ENCODE measurements at places on chromosomes 16 and 17.

DNA sequence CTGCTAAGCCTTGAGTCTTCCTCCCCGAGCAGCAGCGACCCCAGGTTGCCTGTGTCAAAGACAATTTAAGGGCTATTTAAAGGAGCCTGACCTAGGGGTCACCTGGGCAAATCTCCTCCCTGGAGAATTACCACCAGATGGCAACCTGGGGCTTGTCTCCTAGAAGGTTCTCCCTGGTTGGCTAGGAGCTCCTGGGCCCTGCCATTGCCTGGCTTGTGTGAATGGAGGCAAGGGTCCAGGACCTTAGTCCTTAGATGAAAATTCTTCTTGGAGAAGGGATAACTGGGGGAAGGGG lies 51.3 kb upstream of the TAC4 start:
- no peak for DNase-seq

DNA sequence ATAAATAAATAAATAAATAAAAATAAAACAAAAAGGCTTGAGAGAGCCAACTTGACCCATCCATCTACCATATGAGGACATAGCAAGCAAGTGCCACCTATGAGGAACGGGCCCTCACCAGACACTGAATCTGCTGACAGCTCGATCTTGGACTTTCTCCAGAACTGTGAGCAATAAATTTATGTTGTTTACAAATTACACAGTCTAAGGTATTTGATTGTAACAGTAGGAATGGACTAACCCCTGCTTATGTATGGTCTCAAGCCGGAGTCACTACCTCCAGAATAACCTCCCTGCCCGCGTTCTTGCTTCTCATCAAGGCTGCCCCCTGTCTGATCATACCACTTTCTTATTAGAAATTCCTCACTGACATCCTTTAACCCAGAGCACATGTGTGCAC lies 9.9 kb downstream of the SLC5A11 start:
- no peak for DNase-seq

DNA sequence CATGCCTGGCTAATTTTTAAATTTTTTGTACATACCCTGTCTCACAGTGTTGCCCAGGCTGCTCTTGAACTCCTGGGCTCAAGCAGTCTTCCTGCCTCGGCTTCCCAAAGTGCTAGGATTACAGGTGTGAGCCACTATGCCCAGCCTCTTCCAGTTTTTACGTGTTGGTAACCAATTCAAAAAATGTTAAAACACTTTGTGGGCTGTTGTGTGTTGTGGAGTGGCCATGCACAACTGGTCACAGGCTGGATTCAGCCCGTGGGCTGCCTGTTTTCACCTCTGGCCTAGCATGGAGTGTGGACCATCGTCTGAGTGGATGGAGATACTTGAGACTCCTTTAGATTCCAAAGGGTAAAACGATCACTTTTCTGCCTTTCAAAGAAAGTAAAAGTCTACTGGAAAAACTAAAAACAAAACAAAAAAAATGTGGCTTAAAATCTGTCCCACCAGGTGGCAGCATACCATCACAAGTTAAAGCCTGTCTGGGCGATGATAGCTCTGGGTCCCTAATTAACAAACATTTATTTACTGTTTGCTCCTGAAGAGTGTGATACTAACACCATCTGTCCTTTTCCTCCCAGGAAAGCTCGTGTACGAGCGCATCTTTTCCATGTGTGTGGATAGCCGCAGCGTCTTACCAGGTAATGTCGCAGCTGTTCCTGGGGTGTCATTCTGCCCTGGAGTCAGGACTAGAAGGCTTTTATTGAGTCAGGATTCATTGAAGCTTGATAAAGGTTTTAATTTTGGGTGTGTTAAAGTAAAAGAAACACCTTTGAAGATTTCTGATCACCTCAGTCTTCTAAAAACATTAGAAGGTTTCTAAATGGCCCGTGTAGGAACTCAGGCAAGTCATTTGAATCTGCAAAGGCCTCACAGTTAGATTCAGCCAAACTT lies 45.8 kb downstream of the VPS35L start:
- no peak for DNase-seq

DNA sequence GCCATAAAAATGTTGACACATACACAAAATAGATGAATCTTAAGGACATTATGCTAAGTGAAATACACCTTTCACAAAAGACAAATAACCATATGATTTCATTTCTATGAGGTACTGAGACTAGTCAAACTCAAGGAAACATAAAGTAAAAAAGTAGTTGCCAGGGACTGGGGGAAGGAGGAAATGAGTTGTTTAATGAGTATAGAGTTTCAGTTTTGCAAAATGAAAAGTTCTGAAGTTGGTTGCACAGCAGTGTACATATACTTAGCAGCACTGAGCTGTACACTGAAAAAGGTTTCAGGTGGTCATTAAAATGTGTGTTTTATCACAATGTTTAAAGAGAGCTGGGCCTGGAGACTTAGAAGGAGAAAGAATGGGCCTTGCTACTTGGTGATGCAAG lies 4.7 kb upstream of the SLC13A2 start:
- DNase-seq: no peak

GRCh38 chr17:68910789-68911431 lies 44.3 kb downstream of the ABCA8 start:
- no peak for DNase-seq

GRCh38 chr16:57918994-57919393 lies 51.9 kb downstream of the CNGB1 start:
- no peak for DNase-seq

DNA sequence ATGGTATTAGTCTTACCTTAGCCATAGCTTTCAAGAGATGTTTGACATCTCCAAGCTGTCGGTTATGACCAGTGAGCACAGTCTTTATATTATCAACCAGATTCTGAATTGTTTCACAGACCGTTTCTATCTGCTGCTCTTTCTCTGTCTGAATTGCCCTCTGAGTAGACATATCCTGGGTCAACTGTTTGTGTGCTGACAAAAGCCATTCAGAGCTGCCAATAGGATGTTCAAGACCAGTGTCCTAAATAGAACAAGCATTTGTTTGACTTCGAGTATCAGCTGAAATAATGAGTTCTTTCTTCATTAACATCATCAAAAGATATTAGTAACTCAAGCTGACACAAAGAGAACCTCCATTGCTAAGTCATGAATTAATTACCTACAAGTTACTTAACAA lies 14.9 kb upstream of the ARL6IP1 start:
- no peak for DNase-seq

DNA sequence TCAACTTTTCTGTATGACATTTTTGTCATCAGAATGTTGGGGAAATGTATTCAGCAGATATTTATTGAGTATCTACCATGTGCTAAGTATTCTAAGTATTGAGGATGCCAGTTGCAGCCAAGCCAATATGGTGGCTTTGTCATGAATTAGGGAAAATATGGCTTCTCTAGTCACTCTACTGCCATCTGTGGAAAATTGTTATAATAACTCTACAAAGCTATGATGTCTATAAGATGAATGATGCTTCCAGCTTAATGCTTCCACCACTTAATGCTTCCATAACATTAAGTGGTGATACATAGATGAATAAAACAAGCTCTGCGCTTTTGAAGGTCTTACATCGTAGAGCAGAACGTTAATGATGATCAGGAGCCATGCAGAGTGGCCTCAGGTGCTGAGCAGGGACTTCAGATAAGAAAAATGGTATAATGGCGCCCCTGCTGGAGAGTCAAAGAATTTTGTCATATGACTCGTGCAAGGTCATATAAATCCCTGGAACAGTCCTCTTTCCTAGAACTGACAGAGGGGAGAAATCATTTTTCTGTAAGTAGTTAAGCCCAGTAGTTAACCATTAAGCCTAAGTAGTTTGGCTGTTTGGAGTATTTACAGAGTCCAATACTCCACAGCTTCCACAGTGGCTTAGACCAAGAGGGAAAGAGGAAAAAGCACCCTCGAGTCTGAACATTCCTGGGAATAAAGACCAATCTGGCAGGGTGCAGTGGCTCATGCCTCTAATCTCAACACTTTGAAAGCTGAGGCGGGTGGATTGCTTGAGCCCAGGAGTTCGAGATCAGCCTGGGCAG lies 2.7 kb upstream of the TMIGD1 start:
- DNase-seq: peak; percentile 24

GRCh38 chr16:20747030-20747816 lies 5.6 kb upstream of the THUMPD1 start:
- no peak for DNase-seq
